Effector CD4-positive, alpha-beta T cell (primary cell): ENCODE measurements at places on chromosomes 2 and 18.

GRCh38 chr2:201084863-201085262 is 13.1 kb downstream of the NDUFB3 start:
- no peak for DNase-seq

GRCh38 chr2:23698721-23699579 is 228.0 kb downstream of the ATAD2B start:
- no peak for DNase-seq

DNA sequence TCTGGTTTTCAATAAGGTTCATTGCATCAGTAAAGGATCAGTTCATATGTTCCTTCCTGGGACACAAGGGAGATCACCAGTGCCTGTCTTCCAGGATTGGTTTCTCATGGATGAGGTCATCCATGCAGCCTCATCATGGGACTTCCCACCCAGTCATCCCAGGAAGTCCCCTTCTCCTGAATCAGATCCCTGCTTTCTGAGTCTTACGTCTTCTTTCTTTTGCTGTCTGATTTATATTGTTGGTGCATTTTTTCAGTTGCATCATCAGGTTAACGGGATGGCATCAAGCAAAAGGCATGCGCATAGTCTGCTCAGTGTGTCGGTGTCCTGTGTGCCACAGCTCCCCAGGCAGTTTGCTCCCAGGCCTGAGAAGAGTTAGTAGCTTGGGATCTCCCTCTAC is 105.9 kb downstream of the SOX11 start:
- DNase-seq = no peak

DNA sequence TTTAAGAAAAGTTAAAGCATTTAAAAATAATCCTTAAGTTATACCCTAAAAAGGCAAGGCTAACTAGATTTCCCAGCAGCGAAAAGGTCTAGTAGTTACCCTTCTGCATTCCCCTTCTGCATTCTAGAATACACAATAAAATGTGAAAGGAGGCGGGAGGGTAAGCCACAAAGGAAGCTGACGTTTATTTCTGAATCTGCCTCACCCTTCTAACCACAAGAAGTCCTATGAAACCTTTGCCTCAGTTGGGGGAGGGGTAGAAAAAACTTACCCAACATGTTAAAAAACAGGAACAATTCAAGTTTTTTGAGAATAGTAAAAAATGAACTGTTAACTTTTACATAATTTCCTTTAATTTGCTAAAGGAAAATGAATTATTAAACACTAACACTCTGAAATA is 11.3 kb downstream of the STK17B start:
- DNase-seq = peak; percentile 65

GRCh38 chr2:46328291-46328690 is 31.1 kb downstream of the EPAS1 start:
- no peak for DNase-seq

DNA sequence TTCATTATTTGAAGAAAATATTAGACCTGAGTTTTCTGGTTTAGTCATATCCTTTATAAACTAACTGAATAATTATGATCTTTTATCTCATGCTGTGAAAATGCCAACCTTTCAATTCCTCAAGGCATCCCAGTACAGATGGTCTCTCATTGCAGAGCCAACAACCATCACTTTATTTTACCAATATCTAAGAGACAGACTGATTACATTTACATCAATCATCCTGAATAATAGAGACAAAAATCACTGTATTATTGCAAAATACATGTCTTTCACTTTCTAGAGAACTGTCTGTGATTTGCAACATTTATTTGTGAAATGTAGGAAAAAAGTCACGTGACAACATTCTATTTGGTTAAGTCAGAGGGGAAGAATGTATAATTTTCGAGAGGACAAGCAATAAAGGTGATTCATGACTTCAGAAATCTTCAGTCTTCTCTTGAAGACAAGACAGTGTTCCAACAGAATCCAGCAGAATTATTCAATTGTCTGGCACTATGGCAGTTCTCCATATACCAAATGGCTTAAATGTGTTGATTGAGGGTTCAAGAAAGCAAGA is 503.6 kb upstream of the SYT4 start:
- no peak for DNase-seq

GRCh38 chr2:75162897-75163296 is 36.4 kb downstream of the TACR1 start:
- no peak for DNase-seq

DNA sequence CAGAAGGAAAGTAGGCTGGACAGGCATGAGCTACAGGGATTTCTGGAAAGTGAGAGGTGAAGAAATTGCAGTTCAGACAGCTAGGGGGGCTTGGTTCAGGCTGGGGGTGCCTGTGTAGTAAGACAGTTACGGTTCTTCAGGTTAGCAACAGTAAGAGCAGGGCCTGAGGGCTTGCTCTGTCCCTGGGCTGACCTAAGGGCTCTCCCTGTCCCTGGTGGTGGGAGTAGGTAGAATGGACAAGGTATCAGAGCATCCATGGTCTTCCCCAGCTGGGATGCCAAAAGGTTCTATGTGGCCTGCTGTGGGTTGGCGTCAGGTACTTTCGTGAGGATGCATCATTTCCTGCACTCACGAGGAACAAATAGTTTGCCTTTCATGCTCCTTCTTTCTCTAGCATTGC is 34.6 kb upstream of the TACR1 start:
- DNase-seq = no peak

DNA sequence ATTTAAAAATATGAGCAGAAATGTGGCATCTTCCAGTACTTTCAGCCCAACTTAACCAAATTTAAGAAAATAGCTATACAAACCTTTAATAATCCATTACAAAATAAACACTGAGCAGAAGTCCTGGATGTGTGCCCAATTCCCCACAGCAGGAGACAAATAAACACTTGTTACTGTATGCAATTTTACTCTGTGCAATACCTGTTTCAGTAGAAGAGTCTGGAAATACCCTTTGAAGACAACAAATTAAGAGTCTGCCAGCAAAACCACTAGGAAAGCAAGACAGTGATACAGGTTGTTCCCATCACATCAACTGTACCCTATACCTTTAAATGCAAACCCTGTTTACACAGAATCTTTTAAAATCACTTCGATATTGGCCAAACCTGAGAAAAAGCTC is 41.4 kb upstream of the RNU4ATAC start:
- DNase-seq = no peak

GRCh38 chr2:28577791-28578680 is 82.2 kb downstream of the PLB1 start:
- DNase-seq = no peak

- no peak for DNase-seq
Observed at GRCh38 chr18:297936-298335, 30.1 kb upstream of the THOC1 start.

DNA sequence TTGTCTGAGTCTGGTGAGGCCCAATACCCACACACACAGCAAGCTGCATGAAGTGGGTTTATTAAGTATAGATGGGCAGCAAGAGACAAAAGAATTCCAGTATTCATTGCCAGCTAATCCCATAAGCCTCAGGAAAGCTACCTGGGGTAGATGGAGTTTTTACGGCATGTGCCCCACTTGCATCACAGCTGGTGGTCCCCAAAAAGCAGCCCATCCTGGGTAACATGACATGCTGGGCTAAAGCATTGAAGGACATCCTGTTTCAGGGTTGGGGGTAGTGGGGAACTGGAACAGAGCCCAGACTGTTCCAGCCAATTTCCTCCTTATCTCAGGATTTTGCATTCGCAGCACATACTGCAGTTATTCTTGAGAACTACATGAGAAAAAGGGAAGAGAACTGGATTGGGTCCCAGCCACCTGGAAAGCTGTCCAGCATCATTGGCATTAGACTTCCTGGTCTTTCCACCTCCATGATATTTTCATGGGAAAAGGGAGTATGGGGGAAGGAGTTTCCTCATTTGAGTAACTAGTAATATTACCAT is 240.1 kb upstream of the MMADHC start:
- DNase-seq = no peak

DNA sequence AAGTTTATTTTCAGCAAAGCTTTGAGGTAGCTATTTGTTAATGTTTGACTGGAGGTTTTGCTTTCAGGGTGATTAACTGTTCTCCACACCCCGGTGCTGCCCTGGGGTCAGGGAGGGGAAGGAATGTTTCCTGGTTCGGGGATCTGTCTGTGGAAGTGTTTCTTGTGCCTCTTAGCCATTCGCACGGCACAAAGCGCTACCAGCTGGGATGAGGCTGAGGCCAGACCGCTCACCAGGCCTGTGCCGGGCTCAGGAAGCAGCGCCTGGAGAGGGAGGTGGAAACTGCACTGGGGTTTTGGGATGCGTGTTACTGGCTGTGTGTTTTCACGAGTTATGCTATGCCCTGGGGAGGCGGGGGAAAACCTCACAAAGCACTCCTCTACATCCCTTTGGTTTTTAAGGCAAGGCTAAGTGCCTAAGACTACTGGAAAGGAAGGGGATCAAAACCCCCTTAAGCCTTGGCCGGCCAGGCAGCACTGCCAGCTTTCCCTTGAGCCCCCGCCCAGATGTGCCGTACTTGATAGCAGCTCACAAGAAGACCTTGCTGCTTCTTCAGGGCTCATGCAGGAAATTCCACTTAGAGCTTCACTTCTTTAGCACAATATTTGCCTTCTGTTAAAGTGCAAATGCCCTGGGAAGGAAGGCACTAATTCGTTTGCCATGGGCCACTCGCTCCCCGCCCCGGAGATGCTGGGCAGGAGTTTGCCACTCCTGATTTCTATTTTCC is 65.7 kb upstream of the CNGA3 start:
- no peak for DNase-seq
